ENCODE measurements at places on chromosomes 1 and 21.

- no peak for DNase-seq
These were observed 8.2 kb downstream of the TTC13 start for GRCh38 chr1:230970432-230970831.

GRCh38 chr1:57761628-57762027 is 337.8 kb upstream of the DAB1 start:
- no peak for DNase-seq

- no peak for DNase-seq
These were observed 69.2 kb upstream of the ERG start for GRCh38 chr21:38567335-38567969.

DNA sequence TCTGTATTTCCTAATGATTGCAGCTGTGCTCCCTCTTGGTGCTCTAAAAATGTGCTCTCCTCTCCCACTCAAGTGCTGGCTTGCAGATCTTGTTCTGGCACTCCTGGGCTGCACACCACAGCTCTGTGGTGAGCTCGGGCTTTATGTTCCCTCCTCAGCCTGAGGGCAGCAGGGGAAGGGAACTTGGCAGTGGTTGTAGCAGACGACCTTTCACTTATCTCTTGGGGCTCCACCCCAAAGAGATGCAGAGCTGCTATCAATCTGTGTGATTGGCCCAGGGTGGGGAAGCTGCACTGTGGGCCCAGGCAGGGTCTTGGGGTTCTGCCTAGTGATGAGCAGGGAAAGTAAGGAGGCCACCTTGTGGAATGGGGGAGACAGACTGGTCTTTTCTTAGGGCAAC is 143.5 kb upstream of the GORAB start:
- DNase-seq: no peak
